ENCODE measurements at places on chromosomes 5 and 9.
A peak's percentile ranks its signal among the peaks of the same experiment; 100 is the strongest.

DNA sequence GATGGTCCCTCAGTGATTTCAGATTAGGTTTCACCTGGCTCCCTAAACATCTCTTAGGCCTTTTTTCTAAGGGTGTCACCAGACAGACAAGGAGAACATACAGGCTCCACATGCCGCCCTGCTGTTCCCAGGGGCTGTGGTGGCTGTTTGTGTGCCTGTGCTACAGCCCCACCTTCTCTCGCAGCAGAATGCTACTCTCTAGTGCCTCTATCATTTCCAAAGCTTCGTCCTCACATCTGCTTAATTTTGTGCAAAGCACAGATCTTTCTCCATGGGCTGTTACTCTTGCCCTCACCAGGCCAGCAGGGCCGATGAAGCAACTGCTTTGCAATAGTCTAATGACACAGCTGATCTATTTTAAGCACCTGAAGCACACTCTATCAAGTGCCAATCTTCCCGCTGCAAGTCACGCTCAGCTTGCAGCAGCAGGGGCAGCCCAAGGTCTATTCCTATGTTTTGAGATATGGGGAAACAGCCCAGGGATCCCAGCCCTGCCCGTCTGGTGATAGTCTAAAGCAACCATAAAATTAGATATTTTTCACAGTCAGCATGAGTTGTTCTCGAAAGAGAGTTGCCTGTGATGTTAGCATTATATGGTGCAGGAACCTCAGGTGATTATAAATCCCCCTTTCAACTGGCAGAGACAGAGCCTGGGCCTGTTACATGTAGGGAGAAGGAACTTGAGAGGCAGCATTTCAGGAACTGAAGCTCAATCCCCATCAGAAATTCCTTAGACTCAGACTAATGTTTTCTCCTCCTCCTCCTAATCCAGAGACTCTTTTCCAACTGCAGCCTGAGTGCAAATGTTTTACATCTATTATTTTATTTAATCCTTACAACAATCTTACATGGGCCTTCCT is 12.7 kb downstream of the ABLIM3 start:
- no peak for DNase-seq

DNA sequence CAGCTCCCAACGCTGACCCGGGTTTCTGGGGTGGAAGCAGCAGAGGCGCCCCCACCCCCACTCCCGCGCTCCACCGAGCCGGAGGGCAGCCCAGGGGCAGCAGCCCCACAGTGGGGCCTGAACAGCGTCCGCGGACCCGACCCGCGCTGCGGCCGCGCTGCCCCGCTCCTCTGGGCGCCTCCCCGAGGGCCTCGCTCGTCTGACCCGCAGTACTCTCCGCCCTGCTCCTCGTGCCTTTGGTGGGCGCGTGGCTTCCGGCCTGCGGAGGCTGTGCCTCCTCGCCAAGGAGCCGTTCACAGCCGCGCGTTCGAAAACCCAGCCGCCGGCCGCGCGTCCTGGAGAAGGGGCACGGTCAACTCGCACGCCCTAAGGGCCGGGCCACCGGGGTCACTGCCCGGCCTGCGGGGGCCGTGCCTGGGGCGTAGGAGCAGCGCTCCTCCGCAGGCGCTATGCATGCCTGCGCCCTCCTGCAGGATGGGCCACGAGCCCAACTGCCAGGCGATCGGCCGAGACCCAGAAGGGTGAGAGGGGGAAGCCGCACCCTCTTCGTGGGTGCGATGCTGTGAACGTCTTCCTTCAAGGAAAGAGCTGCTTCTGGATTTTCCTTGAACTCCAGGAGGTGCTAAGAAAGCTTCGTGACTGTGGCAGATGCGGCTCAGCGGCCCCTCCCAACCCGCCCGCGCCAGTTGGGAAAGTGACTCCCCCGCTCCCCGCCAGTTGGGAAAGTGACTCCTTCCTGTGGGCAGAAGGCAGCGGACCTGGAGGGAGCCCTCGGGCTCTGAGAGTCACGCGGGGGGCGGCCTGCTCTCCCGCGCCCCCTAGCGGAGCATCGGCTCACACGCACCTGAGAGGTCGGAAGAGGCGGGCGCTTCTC is 82.7 kb downstream of the HSD17B3 start:
- DNase-seq = peak; percentile 37

GRCh38 chr5:142175039-142175438 is 66.5 kb downstream of the NDFIP1 start:
- DNase-seq = no peak

- no peak for DNase-seq
These were observed 41.1 kb upstream of the GADD45G start for GRCh38 chr9:89563571-89564345.

DNA sequence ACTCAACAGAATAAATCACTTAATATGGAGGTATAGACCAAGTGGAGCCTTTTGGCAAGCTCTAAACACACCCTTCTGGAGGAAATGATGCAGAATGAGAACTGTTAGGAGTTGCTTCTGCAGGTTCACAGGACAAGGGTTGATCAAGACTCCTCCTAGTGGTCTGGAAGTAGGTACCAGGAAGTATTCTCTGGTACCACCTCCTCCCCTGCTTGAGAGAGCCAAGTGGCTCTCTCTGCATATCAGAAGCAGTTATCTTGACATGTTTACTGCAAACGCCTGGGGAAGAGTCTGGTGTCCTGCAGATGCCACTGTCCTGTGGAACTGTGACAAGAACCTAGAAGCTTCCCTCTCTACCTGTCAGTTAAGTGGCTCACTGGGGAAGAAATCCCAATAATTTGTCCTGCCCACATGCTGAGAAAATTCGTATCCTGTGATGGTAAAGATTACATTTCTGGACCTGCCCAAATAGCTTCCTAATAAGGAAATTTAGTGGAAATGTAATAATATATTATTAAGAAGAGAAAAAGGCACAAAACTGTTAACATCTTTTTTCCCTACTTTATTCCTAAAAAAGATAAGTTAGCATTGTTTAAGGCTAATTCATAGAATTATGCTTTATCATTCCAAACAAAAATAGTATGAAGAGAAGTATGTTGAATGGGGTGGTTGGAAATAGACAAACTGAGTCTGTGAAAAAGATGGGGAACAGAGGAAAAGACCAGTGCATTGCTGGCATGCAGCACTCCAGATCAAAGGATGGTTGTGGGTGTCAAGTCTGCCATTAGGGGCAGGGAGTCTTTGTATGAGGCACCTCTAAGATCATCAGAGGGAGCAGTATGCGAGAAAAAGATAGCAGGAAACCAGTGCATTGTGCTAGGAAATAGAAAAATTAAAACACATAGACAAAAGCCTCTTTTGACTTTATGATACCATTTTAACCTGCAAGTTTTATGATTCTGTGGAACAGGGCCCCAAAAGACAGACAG is 118.8 kb downstream of the CDC42SE2 start:
- DNase-seq = no peak

DNA sequence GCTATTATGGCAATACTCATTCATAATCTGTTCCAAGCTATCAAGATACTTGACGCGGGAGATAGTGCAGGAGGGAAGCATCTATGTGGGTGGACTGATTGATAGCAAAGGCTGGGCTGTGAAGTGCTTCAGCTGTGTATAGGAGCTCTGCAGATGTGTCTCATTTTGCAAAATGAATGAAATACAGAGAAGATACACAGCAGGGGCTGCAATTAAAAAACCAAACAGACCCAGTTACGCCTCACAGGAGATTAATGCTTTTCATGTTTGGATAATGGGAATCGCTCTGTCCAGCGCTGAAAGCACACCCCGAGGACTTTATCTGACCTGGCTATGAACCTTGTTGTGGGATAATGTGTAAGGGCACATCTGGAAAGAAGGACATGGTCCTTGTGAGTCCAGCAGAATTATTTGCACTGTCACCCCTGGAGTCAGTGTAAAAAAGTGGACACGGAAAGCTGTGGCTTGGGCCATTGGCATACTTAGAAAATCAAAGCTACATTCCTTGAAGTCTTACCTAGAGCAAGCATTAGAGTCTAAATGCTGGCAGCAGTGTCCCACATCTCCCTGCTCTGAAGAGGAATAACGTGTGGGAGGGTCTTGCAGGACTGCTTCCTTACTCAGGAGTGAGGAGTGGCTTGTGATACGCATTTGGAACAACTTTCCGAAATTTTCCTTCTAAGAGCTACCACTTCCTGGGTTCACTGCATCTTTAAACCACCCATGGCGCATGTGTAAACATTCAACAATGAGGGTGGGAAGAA is 2.6 kb downstream of the SH3RF2 start:
- no peak for DNase-seq

DNA sequence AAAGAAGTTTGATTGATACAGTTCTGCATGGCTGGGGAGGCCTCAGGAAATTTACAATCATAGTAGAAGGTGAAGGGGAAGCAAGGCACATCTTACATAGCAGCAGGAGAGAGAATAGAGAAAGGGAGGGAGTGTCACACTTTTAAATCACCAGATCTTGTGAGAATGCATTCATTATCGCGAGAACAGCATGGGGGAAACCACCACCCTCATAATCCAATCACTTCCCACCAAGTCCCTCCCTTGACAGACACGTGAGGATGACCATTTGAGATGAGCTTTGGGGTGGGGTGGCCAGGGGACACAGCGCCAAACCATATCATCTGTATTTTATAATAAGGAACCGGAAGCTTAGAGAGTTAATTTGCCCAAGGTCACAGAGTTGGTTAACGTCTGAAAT is 13.7 kb upstream of the FOCAD start:
- DNase-seq = no peak

DNA sequence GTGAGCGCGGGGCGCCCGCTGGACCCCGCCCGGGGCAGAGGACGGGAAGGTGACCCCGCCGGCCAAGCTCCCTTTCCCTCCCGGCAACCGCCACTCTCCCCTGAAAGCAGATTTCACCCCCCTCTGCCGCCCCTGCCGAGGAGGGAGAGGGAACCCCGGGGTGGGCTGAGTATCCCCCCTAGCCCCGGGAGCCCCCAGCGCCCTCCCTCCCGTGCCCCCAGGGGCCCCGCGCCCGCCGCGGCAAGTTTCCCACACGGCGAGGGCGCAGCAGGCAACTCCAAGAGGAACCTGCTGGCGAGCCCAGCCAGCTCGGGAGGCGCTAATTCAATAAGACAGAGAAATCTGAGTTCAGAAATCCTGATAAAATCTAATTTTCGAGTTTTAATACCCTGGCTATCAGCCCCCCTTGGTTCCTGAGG is 1.6 kb downstream of the NTNG2 start:
- no peak for DNase-seq

- no peak for DNase-seq
These were observed 31.0 kb downstream of the PCDHGC5 start for GRCh38 chr5:141519605-141520565.

GRCh38 chr9:97803167-97804058 is 49.6 kb upstream of the FOXE1 start:
- peak; percentile 82 for DNase-seq

DNA sequence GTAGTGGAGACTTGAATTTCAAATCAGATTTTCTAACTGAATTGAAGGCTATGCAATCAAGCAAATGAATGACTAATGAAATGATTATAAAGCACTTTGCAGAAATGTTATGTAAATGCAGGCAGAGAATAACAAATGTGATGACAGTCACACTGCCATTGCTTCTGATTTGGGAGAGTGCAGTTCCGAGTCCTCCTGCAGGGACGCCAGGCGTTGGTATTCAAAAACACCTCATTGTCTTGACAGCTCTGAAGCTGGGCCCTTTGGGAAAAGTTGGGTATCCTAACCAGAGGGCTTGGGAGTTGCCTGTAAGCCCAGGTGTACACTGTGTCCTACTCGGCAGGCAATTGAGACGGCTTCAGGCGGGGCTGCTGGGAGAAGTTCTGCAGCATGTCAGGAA is 57.9 kb downstream of the C5orf15 start:
- no peak for DNase-seq

GRCh38 chr5:153896701-153897100 is 142.0 kb downstream of the FAM114A2 start:
- peak; percentile 17 for DNase-seq

GRCh38 chr5:179380211-179381035 is 35.2 kb upstream of the ADAMTS2 start:
- DNase-seq = no peak

GRCh38 chr5:82676661-82677060 is 398.5 kb upstream of the RPS23 start:
- no peak for DNase-seq

DNA sequence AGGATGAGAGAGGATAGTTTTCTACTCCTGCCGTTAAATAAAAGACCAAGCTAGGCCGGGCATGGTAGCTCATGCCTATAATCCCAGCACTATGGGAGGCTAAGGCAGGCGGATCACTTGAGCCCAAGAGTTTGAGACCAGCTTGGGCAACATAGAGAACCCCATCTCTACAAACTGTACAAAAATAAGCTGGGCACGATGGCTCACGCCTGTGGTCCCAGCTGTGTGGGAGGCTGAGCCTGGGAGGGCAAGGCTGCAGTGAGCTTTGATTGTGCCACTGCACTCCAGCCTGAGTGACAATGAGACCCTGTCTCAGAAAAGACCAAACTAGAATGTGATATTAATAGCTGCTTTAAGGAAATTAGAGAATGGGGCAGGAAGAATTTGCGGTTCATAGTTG is 158.4 kb downstream of the NIPBL start:
- DNase-seq = no peak

DNA sequence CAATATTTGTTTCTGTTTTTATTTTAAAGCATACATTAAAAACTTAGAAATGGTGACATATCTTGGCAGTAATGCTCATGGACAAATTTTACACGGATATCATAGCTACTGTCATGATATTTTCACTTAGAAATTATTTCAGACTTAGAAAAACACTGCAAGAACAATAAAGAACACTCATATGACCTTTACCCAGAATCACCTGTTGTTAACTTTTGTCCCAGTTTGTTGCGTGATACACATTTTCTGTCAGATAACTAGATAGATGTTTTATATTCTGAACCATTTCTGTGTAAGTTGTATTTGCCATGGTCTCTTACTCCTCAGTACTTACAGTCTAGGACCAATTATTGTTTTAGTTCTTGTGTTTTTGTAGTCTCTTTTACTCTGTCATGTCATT is 3.6 kb upstream of the LRRC70 start:
- no peak for DNase-seq

- DNase-seq = no peak
These were observed 320.9 kb downstream of the NTRK2 start for GRCh38 chr9:84990416-84990815.

- DNase-seq = no peak
These were observed 33.6 kb downstream of the TMOD1 start for GRCh38 chr9:97534961-97535594.

GRCh38 chr9:97559111-97559514 is 57.6 kb downstream of the TMOD1 start:
- DNase-seq = no peak

DNA sequence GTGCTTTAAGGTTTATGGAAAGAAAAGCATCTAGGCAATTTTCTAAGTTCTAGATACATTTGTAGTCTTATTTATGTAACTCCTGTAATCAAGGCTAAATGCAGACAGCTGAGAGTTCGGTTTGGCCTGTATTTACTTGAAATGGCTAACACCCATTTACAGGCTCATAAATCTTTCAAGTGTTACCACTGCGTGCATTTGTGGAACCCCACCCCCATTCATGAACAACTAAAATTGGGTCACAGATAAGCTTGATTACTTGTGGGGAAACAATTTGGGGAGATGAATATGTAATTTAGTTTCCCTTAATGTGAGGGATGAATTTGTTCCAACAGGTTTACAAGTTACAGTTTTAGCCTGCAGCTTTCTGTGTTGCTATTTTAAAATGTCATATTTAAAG is 360.6 kb downstream of the ARRDC3 start:
- DNase-seq = no peak
